Peyer's patch (tissue), 4 donors: ENCODE measurements at places on chromosomes 11 and 22. TPM values are rescaled to one million over a fixed set of nuclear protein-coding genes. Genes with fewer than 3 reads are reported as not detected.

DNA sequence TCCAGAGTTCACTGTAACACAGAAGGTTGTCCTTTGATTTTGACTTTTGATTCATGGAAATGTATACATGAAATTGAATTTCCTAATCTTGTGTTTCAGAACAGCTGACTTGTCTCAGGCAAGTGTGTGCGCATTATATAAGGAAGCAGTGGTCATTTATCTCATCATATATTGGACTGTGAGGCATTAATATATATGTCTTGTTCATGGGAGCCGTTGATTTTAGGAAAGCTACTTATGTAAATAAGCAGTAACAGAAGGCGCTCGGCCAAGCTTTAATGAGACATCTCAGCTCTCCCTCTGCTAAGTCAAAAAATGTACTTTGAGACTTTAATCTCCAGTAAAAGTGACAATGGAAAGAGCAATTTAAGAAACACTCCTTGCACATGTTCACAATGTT, 100.5 kb downstream of the PDHX start:
- no peak for DNase-seq

GRCh38 chr11:6240139-6240538, 1.2 kb downstream of the CNGA4 start:
- DNase-seq: no peak

DNA sequence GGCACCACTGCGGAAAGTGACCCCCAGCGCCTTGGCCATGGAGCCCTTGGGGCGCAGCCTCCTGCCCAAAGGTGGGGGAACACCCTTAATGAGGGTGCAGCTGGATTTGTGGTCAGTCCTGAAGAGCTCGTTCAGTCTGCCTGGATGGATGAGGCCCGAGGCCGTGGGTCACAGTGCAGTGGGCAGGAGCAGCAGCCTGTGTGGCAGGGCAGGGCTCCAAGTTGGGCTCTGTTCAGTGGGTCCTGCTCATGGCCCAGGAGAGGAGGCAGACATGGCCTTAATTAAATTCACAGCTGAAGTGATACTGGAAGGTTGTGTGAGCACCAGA, 33.3 kb downstream of the FAM83F start:
- no peak for DNase-seq

PANX3 gene
- total RNA-seq: not detected

NTM gene
- total RNA-seq: 1.4 TPM

HBG2 gene
- total RNA-seq: not detected

CD3G gene
- 5.0 TPM for total RNA-seq
